Heart right ventricle (tissue), 16 donors: ENCODE measurements at places on chromosomes 16 and 17. TPM values are rescaled to one million over a fixed set of nuclear protein-coding genes. Genes with fewer than 3 reads are reported as not detected.

The CCL14 gene
- total RNA-seq: 1.0 TPM

DNA sequence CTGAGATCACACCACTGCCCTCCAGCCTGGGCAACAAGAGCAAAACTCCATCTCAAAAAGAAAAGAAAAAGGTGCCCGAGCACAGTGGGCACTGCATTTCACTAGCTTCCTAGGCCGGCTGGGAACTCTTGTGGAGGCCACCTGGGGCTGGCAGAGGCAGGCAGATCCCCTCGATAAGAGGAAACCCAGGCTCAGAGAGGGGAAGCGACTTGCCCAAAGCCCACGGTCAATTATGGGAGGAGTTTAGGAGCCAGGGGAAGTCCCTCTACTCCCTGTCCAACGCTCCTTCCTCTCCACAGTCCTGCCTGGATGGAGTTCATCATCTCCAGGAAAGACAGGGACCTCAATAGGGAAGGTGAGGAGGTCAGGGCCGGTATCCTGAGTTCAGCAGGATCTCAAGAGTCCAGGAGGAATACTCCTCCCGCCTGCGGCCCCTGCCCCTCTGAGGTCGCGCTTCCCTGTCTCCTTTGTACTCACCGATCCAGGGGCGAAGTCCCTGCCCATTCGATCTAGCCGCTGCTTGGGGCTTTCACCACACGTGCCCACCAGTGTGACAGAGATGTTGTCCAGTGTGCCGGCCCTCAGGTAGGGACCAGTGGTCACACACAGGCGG, 841 bp downstream of the ALOXE3 start:
- DNase-seq: no peak
- H3K27ac ChIP-seq: no peak overlapping the region
- peak overlapping the region; percentile 77 for H3K4me3 ChIP-seq
- peaks cover 54% of the 10 kb centered on the region for H3K4me1 ChIP-seq

GRCh38 chr17:45050481-45051059, 862 bp downstream of the DCAKD start:
- DNase-seq: no peak
- peak overlapping the region; percentile 59 for H3K4me3 ChIP-seq
- peaks cover 3% of the 10 kb centered on the region for H3K36me3 ChIP-seq
- H3K27me3 ChIP-seq: no peaks in the 10 kb centered on the region
- peak overlapping the region; percentile 92 for H3K27ac ChIP-seq

DNA sequence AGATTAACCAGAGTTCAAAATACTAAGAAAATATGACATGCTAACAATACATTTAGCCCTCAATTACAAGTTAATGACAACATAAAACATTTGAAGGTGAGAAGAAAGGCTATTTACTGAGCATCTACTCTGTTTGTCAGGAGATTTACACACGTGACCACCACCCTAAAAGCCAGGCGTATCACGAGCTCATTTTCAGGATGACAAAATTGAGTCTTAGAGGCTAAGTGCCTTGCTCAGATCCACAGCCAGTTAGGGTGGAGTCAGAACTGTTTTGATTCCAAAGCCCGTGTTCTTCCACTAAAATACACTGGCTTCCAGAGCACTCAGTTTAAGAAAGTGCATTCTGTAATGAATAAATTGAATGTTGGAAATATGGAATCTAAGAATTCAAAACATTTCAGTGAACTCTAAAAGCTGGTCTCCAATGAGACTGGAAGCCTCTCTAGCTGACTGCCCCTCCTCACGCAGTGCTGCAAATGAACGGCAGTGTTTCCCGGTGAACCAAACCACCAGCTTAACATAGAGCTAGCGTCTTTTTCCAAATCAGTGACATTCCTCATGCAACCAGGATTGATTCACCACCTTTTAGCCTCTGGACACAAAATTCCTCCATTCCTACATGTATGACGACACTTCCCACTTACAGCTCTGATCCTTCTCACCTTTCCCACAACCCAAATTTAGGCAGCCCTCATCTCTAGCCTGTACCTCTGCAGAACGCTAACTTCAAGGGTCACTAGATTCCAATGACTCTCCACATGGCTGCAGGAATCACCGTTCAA, 5.9 kb downstream of the ZDHHC7 start:
- H3K36me3 ChIP-seq: no peaks in the 10 kb centered on the region
- no peak overlapping the region for H3K4me3 ChIP-seq
- H3K4me1 ChIP-seq: peaks cover 48% of the 10 kb centered on the region
- H3K27ac ChIP-seq: peak overlapping the region; percentile 22
- H3K27me3 ChIP-seq: no peaks in the 10 kb centered on the region

DNA sequence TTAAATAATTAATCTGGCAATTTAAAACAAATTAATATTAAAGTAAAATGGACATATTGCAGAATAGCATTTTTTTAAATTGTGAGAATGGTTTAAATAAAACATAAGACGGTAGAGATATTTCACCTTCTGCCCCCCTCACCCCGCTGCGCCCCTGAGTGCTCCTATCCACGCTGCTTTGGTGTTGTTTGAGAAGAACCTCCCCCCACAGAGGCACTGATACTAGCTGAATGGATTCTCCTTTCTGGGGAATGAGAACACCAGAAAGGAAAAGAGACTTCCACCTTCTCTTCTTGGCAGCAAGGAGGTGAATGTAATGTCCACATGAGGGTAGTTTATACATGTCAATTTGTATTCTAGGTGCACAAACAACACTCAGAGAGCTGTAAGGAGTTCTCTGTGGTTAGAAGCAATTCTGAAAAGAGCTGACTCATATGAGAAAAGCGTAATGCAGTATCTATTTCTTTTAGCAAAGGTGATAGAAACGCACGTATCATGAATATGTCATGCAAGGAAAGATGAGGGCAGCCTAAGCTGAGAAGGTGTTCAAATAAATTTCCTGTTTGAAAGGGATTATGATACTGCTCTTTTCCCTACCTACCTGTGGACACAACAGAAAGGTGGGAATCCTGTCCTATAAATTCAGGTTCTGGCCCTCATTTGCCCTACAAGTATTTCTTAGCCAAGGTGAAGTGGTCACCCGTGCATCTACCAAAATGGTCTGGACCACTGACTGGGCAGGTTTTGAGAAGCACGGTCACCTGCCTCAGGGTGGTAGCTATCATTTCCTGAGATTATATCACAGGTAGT, 126.9 kb downstream of the PARN start:
- H3K36me3 ChIP-seq: no peaks in the 10 kb centered on the region
- H3K4me1 ChIP-seq: peaks cover 46% of the 10 kb centered on the region
- no peak overlapping the region for H3K4me3 ChIP-seq
- H3K27me3 ChIP-seq: no peaks in the 10 kb centered on the region

- H3K27me3 ChIP-seq: no peaks in the 10 kb centered on the region
- H3K27ac ChIP-seq: no peak overlapping the region
- H3K4me1 ChIP-seq: no peaks in the 10 kb centered on the region
- H3K36me3 ChIP-seq: no peaks in the 10 kb centered on the region
- no peak overlapping the region for H3K4me3 ChIP-seq
Observed at GRCh38 chr17:2929881-2930533, 133.4 kb downstream of the OR1D5 start.

GRCh38 chr17:50056217-50056960, 479 bp downstream of the ITGA3 start:
- H3K4me3 ChIP-seq: peak overlapping the region; percentile 81
- peak overlapping the region; percentile 77 for H3K27ac ChIP-seq
- no peaks in the 10 kb centered on the region for H3K36me3 ChIP-seq
- no peak for DNase-seq
- H3K4me1 ChIP-seq: peaks cover 85% of the 10 kb centered on the region
- no peaks in the 10 kb centered on the region for H3K27me3 ChIP-seq

GRCh38 chr17:40111221-40112128, 10.3 kb upstream of the MSL1 start:
- no peaks in the 10 kb centered on the region for H3K36me3 ChIP-seq
- DNase-seq: peak; percentile 88
- peak overlapping the region; percentile 91 for H3K27ac ChIP-seq
